ENCODE measurements at places on chromosomes 3 and 15.
A peak's percentile ranks its signal among the peaks of the same experiment; 100 is the strongest.

DNA sequence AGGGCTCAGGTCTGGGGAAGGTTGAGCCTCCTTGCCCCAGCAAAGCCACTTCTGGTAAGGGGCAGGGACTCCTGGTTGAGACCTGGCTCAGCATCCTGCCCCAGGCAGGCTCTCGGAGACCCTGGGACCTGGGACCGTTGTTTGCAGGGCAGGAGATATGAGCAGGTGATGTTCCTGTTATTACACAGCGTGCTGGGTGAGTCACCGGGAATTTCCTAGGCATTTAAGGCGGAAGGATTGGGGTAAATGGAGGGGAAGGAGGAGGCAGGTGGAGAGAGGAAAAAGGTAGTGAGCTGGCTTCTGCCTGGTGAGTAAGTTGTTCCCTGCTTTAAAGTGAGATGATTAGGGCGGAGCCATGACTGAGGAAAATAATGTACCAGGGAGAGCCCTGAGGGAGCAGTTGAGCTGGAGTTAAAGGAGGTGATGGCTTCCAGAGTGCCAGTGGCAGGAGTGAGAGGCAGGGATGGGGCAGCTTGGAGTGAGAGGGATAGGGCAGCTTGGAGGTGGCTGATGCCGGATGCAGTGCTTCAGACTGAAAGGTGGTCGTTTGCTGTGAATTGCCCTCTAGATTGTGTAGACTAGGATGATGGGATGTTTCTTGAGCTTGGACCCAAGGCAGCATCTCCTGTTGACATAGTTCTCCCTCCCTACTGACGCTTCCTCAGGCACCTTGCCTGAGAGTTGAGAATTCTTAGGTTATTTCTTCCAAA, 79.4 kb downstream of the AAGAB start:
- no peak for DNase-seq

DNA sequence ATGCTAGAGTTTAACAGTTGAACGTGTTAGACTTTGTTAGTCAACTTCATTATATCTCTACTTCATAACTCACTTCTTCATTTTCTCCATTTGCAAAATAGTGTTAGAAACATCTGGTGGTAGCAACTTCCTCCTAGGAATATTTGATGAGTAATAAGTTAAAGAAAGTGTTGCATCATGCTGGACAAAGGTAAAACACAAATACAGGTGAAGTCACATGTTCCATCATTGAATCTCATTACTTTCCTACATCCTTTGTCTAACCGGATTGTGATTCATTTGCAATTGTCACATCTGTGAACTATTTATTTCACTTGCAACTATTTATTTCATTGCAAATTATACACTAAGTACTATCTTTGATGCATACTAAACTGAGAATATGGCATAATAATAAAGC, 186.5 kb downstream of the TUSC7 start:
- no peak for DNase-seq

DNA sequence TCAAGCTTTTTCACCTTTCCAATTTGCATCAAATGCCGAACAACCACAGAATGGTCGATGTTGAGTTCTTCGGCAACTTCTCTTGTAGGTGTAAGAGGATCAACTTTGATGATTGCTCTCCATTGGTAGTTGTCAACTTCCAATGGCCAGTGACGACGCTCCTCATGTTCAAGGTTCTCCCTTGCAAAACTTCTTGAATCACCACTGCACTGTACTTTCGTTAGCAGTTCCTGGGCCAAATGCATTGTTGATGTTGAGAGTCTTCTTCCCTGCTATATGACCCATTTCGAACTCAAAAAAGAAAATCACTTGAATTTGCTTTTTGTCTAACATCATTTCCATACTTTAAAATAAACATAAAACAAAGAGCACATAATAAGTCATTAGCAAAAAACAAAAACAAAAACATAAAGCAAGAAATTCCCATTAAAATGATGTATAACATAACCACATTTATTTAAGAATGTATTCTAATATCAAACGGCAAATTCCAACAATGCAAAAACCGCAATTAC, 71.2 kb upstream of the AP4E1 start:
- DNase-seq, result no peak

- no peak for DNase-seq
Measured at GRCh38 chr3:107978131-107979055, 112.4 kb downstream of the CD47 start.

GRCh38 chr3:64108231-64108630, 84.9 kb upstream of the PSMD6 start:
- no peak for DNase-seq

DNA sequence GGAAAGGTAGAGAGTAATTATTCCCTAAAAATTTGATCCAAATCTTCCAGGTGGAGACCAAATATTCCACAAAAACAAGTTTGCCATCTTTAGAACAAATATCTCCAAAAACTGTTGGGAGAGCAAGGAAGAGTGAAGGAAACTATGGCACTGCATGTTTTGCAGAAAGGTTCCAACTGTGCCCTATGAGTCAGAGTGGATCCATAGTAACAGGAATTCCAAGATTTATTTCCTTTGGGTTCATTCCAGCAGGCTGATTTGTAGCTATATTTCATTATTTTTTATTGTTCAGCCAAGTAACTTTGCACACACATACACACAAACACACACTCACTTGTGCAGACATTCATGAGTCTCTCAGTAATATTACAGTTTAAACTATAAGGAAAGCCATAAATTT, 459.7 kb upstream of the EPHA6 start:
- DNase-seq, result no peak

DNA sequence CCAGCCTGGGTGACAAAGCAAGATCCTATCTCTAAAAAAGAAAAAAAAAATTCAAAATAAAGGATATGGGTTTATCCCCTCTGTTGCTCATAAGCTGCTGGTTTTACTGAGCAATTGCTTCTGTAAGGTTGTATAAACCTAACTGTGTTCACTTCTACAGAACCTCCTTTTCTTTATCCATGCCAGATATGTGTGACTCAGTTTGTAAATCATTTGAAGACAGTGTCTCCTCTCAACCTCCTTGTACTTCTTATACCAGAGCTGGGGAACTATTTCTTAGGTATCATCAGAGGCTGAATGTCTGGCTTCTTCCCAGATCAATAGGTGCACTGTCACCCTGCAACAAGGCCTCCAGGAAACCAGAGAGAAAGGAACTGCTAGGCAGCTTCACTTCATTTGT, 273.8 kb downstream of the CD47 start:
- DNase-seq, result no peak

DNA sequence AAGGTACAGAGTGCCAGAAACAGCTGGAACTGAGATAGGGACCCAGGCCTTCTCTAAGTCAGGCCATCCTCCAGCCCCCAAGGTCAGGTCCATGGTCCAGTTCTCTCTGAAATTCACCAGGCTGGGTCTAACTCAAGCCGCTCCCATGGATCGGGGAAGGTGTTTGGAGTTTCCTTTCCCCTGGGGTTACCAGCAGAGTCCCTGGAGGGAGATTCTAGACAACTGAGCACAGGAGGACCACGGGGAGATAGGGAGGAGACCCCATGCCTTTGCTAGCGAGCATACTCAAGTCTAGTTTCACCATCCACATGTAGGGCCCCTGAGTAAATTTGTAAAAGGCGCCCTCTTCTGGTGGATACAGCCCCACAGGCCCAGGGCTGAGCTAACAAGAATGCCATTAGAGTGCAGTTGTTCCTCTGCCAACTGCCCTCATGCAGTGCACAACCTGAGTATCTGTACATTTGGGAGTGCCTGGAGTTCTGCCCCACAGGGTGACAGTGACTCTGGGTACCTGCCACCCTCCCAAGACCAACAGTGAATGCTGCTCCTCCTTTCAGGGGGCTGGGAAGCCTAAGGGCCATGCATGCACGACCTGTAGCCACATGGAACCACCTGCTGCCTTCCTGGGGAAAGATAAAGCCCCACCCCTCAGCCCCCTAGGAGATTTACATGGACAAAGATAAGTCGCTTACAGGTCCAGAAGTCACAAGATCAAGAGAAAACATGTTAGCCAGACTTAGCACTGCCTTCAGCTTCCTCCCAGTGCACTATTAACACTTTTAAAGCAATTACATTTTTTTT, 89.0 kb downstream of the IQSEC1 start:
- DNase-seq, result peak; percentile 62

- no peak for DNase-seq
Measured at GRCh38 chr15:61685534-61685933, 374.7 kb downstream of the VPS13C start.

- peak; percentile 23 for DNase-seq
Measured at GRCh38 chr15:80418892-80419537, 14.8 kb downstream of the ARNT2 start.

DNA sequence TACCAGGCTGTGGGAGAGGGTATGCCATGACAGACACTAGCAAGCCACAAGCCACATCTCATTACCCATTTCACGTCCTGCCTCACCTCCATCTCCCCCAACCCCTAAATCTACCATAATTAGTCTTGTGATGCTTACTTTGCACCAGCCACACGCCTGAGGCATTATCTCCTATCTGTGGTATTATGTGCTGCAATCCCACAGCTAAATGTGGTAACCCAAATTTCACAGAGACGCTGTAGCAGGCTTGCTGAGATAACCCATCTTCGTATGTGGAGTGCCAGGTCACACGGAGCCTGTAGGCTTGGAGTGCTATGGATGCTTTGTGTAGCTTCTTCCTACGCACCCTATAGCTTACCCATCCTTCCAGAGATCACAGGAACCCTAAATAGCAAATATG, 256.7 kb upstream of the KCNH8 start:
- no peak for DNase-seq

GRCh38 chr15:93138681-93139250, 49.8 kb upstream of the RGMA start:
- DNase-seq, result no peak

DNA sequence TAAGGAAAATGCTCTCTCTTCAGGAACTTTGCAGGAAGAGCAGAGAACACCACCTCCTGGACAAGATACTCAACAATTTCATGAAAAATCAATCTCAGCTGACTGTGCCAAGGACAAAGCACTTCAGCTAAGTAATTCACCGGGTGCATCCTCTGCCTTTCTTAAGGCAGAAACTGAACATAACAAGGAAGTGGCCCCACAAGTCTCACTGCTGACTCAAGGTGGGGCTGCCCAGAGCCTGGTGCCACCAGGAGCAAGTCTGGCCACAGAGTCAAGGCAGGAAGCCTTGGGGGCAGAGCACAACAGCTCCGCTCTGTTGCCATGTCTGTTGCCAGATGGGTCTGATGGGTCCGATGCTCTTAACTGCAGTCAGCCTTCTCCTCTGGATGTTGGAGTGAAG, 200.5 kb downstream of the AKAP13 start:
- no peak for DNase-seq

GRCh38 chr3:83230841-83231240, 1469.4 kb upstream of the GBE1 start:
- no peak for DNase-seq

DNA sequence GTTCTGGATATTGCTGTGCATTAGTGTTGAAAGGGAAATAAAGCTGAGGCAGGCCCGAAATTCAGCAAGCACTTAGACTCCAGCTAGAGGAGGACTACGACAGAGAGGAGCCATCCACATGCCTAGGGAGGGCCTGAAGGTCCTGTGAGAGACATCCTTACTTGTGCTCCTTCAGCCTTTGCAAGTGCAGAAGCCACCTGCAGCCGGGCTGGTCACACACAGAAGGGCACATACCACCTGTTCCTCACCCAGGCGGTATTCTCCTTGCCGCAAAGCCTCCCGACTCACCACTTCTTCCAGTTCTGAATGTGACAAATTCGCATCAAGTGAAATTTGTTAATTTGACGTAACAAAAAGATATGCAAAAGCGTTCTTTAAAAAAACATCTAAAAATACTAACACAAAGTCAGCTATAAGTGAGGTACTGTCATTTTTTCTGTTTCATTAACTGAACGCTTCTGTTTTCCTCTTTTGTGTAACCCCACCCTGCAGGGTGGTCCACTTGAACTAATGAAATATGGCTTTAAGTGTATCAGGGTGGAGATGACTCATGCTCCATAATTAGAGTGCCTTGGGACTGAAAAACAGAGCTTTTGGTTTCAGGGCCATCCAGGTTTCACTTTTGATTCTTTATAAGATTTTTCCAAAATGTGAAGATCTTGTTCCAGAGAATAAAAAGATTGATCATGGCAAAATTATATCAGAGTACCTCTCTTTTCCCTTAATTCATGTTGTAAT, 467.9 kb upstream of the ATP11B start:
- DNase-seq, result no peak

- DNase-seq, result no peak
Measured at GRCh38 chr3:122800706-122801237, 5.9 kb downstream of the SLC49A4 start.

- no peak for DNase-seq
Measured at GRCh38 chr3:186589121-186589520, 18.6 kb downstream of the DNAJB11 start.

DNA sequence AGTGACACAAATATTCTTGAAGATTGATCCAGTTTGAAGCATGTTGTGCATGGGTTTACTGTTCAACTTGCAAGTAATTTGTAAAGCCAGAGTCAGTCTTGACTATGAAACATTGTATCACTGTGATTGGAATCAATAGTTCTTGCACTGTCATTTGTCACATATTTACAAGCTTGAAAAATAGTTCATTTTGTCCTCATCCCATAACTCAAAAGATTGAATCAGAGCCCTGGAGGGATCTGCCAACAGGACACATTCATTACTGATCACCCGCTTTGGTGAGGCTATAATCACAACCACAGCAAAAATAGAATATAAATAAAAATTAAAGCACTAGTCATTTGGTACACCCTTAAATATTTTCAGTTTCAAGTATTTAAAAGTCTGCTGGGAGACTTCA, 368.9 kb downstream of the WDR72 start:
- no peak for DNase-seq

DNA sequence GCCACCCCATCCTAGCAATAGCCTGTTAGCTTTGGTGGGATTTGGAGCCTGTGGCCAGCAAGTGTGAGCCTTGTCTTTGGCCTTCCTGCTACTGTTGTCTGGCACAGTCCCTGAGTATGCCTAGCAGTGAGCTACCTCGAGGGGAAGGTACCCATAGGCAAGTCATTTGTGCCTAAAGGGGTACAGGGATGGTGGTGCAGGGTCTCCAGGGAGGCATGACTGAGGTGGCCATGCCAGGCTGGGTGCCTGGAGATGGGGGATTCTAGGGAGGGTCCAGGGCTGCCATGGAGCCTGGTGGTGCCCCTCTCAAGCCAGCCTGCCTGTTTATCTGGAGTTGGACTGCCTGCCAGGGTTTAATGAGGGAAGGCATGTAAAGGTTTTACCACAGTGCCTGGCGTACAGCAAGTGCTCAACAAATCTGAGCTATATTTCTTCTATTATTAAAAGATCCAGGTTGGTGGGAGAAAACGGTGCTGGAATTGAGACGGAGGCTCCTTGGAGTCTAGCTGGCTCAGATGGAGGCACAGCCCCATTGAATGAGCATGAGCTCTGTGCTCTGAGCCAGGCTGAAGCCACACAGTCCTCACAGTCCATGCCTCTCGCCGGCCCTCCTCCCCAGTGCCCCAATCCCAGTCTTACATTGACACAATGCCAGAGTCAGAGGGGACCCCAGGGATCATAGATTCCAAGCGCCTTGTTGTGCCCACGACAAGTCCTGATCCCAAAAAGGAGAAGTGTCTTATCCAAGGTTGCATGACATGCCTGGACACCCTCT, 76.2 kb downstream of the CORO2B start:
- no peak for DNase-seq

DNA sequence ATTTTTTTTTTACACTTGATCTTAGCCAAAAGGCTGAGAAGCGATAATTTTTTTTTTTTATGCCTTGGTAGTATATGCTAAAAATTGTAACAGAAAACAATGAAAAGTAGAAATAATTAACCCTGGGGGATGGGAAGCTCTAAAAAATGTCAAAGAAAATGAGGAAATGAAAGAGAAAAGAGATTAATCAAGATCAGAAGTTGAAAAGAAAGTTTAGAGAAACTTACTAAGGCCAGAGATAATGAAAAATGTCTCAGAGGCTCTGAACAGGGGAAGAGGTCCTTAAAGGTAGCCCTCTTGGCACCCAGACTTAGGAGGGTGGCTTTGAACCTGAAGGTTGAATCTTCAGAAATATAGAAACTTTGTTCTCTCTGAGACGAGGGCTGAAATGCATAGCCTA, 58.6 kb upstream of the ZBED2 start:
- no peak for DNase-seq

Data from LNCaP clone FGC (cell line).